Endothelial cell of umbilical vein (primary cell): ENCODE measurements at places on chromosomes 1 and 21. TPM values are rescaled to one million over a fixed set of nuclear protein-coding genes. Genes with fewer than 3 reads are reported as not detected.

GRCh38 chr1:205108464-205108863 lies 13.3 kb downstream of the RBBP5 start:
- no peak for DNase-seq

- DNase-seq = no peak
These were observed 15.2 kb downstream of the SCYL3 start for GRCh38 chr1:169878498-169878897.

DNA sequence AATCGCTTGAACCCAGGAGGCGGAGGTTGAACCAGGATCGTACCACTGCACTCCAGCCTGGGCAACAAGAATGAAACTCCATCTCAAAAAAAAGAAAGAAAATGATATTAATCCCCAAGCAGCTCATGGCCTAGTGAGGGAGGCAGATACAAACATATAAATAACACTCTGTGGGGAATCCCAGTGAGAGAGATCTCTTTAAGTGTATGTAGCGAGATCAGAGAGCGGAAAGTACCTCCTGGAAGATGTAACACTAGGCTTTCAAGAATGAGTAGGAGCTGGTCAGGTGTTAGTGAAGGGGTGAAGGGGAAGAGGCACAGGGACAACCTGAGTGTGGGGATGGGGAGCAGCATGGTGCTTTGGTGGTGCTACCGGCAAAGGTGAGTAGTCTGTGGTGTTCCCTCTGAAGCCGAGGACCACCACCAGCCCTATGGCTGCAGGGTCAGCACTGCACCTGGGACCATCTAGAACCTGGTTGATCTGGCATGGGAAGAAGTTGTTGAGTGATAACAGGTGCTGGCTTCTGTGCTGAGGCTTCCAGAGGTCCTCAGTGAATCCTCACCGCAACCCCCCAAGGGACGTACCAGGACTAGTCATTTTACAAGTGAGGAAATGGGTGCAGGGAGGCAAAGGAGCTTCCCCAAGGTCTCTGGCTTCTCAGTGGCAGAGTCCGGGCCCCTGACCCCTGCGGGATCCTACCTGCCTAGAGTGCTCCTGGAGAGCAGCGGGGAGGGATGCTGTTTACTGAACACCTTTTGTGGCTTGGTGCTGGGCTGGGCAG lies 367.6 kb upstream of the VAMP3 start:
- no peak for DNase-seq

OR2M2 gene
- total RNA-seq = not detected in 2 replicates

DNA sequence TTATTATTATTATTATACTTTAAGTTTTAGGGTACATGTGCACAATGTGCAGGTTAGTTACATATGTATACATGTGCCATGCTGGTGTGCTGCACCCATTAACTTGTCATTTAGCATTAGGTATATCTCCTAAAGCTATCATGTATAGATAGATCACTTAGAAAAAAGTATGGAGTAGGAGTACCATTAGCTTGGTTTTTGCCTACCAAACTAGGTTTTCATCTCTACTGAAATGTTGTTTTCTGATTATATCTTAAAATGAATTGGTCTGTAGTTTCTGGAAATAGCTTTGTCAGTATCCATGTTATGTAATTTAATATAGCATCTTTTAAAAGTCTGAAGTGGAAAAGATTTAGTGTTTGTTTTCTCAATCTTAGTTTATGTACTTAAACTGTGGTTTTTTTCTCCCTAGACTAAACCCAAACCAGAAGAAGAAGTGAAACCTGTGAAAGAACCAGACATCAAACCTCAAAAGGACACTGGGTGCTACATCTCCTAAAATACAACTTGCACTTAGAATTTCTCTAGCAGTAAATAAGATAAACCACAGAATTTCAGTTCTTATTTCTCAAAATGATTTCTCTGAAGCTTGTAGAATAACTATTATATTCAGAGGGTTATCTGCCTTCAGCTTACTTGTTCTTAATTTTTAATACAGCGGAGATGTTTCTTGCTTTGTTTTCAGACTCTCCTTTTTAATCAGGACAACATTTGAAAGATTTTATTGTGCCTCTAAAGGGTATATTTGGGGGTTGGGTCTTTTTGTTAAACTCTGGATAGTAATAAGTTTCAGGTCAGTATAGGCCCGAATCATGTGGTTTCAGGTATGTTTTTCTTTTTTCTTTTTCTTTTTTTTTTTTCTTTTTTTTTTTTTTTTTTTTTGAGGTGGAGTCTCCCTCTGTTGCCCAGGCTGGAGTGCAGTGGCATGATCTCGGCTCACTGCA lies 4.5 kb upstream of the FAM177B start:
- no peak for DNase-seq

LCE1B gene
- not detected in 2 replicates for total RNA-seq

SLC5A9 gene
- total RNA-seq = not detected in 2 replicates

OLIG1 gene
- not detected in 2 replicates for total RNA-seq

- DNase-seq = no peak
These were observed 212.8 kb downstream of the DYRK1A start for GRCh38 chr21:37579356-37579755.

HCRTR1 gene
- total RNA-seq = 0.93 and 1.4 TPM in 2 replicates

DNA sequence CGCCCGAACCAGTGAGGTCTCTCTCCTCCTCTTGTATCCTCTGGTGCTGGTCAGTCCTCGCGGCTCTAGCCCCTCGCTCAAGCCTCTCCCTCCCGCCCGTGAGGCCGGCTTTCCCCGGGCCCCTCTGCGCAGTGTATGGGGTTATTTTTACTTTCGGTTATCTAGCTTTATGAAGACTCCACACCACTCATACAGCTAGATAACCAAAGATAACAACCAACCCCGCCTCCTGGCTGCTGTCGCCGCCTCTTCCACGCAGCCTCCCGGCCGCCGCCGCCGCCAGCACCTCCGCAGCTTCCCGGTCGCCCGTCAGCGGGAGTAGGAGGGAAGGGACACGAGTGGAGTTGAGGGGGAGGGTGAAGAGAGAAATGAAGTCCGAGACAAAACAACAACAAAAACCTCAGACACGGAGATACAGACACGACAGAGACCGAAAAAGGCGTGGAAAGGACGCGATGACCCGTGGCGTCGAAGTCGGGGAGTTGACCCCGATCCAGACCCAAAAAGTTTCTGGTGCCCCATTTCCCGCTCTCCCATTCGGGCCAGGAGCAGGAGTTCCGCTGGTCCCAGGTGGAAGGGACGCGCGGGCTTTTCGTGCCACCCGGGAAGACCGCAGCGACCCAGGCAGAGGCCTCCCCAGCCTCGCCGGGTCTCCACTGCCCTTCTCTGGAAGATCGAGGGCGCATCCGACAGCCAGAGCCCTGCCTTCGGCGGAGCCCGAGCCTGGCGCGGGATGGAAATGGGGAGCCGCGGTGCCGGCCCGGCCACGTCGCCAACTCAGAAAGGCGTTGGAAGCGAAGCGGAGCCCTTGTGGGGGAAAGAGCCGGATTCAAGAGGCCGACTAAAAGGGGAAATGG lies 51.4 kb downstream of the RHBG start:
- DNase-seq = no peak

- DNase-seq = no peak
These were observed 107.0 kb downstream of the NME7 start for GRCh38 chr1:169260478-169261151.

- peak; percentile 53 for DNase-seq
These were observed 22.9 kb downstream of the TSHB start for GRCh38 chr1:115052454-115053083.

ZNF648 gene
- total RNA-seq = not detected in 2 replicates

DNA sequence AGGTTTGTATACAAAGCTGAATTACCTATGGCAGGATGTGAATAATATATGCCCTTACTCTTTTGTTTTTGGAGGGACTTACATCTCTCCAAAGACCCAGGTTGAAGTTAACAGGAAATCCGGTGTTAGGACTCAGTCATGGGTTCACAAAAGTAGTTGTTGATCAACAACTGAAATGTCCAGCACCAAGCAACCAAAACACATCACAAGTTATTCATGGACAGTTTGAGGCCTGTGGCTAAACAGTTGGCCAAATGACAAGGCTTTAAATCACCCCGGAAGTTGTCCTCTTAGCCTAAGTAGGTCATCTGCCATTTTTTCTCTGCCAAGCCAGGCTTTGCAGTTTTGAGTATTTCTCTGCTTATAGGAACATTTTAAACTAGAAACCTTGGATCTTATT lies 89.9 kb downstream of the CD247 start:
- no peak for DNase-seq

DNA sequence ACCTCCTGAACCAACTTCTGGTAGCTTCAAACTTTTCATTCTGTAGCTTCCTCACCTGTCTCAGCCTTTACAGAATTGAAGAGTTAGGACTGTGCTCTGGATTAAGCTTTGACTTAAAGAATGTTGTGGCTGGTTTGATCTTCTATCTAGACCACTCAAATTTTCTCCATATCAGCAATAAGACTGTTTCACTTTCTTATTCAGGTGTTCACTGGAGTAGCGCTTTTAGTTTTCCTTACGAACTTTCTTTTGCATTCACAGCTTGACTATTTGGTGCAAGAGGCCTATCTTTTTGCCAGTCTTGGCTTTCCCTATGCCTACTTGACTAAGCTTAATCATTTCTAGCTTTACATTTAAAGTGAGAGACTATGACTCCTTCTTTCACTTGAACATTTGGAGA lies 31.5 kb downstream of the FGGY start:
- DNase-seq = no peak

DNA sequence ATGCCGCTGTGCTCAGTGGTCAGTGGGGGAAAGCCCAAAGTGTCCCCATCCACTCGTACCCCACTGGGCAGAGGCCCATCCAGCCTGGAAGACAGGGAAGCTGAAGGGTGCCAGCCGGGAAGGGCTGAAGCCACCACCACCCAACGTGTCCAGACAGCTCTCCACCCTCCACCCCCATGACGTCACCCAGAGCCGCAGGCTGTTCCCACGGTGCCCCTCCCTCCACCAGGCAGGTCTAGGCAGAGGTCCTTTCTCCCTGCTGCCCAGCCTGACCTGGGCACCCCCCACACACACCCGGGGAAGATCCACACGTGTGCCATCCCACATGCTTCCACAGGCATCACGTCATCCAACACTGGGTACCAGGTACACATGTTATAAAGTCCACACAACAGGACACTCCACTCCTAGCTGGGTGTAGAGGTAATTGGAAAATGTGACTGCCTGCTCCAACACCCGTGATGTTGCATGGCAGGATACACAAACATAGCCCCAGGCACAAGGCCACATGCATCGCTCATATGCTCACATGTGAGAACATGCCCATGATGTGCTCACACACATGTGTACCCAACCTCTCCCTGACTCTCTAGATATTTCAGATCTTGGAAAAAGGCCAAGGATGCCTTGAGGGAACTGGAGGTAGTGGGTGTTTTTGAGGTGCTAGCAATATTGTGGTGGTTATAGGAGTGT lies 5.1 kb upstream of the ARHGAP30 start:
- DNase-seq = no peak

GRCh38 chr21:28283641-28284490 lies 708.8 kb downstream of the LTN1 start:
- peak; percentile 97 for DNase-seq

RNF220 gene
- 62.7 and 72.6 TPM in 2 replicates for total RNA-seq

DNA sequence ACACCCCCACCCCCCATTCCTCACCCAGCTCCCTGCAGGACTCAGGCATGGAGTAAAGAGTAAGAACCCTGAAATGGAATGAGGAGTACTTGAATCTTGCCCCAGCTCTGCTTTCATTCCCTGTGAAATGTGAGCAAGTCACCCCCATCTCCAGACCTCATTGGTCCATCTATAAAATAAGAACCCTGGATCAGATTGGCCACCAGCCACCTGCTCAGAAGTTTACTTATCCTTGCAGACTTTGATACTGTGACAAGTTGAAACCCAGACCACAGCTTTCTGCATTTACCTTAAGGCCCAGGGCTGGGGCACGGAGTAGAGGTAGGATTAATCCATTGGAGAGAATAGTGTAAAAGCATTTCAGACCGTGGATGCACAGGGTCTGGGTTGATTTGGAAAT lies 2.2 kb downstream of the KISS1 start:
- DNase-seq = no peak

DNA sequence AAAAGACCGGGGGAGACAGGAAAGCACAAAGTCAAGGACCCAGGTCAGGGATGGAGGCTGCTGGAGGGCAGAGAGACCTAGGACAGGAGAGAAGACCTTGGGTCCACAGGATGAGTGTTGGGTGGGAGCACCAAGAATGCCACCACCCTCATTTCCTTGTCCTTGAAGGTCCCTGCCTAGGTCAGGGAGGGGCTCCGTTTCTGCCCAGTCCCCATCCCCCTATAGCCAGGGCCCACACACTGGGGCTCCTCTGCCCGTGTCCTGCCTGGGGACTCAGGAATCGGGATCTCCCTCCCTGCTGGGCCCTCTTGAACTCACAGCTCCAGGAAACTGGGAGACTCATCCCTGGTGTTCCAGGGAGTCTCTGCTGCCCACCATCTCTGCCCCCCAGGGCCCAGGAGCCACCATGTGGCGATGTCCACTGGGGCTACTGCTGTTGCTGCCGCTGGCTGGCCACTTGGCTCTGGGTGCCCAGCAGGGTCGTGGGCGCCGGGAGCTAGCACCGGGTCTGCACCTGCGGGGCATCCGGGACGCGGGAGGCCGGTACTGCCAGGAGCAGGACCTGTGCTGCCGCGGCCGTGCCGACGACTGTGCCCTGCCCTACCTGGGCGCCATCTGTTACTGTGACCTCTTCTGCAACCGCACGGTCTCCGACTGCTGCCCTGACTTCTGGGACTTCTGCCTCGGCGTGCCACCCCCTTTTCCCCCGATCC lies 584 bp downstream of the TINAGL1 start:
- peak; percentile 16 for DNase-seq

ARHGEF16 gene
- total RNA-seq = 0.51 and 1.3 TPM in 2 replicates

NBPF20 gene
- total RNA-seq = 5.0 and 5.3 TPM in 2 replicates

DNA sequence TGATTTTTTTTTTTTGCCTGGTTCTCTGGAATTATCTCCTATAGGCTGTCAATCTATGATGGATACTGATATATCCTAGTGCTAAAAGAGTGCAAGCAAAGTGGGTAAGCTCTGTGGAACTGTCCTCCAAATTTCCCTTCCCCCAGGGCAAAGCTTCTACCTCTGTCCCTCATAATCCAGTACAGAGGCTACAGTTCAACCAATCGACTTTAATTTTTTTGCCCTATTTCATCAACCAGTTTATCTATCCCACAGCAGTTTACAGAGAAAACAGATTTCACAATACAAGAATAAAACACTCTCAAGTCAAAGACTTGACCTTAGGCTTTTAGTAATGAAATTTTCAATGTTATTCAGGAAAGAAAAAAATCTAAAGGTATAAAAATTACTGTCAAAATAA lies 13.9 kb downstream of the PUM1 start:
- no peak for DNase-seq

ALDH4A1 gene
- total RNA-seq = 17.4 and 18.6 TPM in 2 replicates

- DNase-seq = no peak
These were observed 497.3 kb downstream of the KIF26B start for GRCh38 chr1:245652116-245652515.

CYP4A11 gene
- not detected in 2 replicates for total RNA-seq

SPTA1 gene
- total RNA-seq = 0.48 and 0.84 TPM in 2 replicates

- no peak for DNase-seq
These were observed at the start of gene C1orf167 for GRCh38 chr1:11761988-11762406. Gene C1orf167 (plus strand): TSS chr1:11762193. CDS start chr1:11764401, 2,208 bp downstream.

SAMSN1 gene
- total RNA-seq = 5.3 and 8.0 TPM in 2 replicates

OR2L2 gene
- 0.07 TPM in 1 of 2 replicates, not detected in the other for total RNA-seq

- no peak for DNase-seq
These were observed 181.5 kb downstream of the DISC1 start for GRCh38 chr1:231808116-231808515.

- no peak for DNase-seq
These were observed 48.5 kb upstream of the LDLRAP1 start for GRCh38 chr1:25494952-25495351.
